ENCODE measurements at places on chromosomes 3 and 15.

- no peak for DNase-seq
Observed at GRCh38 chr3:32641356-32641755, 43.6 kb upstream of the CNOT10 start.

DNA sequence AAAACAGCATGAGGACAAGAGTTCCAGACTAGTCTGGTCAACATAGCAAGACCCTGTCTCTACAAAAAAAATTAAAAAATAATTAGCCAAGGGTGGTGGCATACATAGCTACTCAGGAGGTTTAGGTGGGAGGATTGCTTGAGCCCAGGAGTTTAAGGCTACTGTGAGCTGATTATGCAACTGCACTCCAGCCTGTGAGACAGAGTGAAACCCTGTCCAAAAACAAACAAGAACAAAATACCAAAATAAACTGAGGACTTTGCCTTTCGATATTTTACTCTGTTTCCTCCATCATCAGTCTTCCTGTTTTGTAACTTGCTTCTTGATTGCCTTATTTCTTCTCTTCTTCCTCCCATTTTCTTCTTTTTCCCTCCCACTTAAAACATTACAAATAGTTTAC, 504.4 kb downstream of the ROBO1 start:
- DNase-seq: no peak

GRCh38 chr15:39215015-39215414, 365.9 kb upstream of the THBS1 start:
- DNase-seq: no peak

DNA sequence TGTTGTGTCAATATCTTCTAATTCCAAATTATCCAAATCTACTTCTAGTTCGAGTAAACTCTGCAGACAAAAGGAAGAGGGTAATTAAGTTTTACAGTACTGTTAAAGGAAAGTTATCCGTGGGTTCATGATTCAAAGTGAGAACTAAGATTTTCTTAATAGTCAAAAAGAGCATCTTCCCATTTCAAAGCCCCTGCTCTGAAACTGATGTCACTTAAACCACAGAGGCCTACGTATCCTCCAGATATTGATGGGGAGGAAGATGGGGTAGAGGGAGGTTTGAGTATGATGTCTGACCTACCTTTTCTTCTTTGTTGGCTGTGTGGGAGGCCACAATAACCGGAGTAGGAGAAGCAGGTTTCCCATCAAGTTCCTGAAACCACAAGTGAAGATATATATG, 14.1 kb downstream of the MRPS22 start:
- no peak for DNase-seq

- no peak for DNase-seq
Observed at GRCh38 chr15:33378866-33379480, 68.2 kb downstream of the RYR3 start.

- DNase-seq: no peak
Observed at GRCh38 chr3:13659221-13659969, 110.5 kb downstream of the FBLN2 start.

DNA sequence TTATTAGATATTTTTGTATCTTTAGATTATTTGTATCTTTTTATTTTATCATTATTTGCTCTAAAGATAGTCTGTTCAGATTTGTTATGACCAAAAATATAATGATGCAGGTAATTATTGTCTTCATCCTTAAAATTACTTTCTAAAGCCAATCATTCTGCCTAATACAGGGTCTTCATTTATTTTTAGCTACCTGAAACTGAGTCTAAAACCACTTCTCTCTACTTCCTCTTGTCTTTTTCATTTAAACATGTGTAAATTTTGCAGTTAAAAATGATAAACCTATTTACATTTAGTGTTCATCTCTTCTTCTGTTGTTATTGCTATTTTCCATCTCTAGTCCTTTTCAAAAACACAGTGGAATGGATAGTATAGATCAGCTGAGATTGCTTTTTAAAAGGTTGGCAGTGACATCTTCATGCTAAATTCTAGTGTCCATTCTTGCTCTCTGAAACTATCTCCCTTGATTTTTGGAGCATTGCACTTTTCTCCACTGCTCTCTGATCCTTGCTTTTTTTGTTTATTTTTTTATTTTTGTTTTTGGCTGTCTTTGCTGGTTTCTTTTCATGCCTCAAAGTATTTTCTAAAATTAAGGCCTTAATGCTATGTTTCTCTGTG, 91.8 kb downstream of the UBE2E2 start:
- DNase-seq: no peak

Measured in NCI-H1092 treated with DMSO at 0.1 percent for 48 hours (cell line).